Endothelial cell of umbilical vein (primary cell): ENCODE measurements at places on chromosomes 16 and 17. TPM values are rescaled to one million over a fixed set of nuclear protein-coding genes. Genes with fewer than 3 reads are reported as not detected.

DNA sequence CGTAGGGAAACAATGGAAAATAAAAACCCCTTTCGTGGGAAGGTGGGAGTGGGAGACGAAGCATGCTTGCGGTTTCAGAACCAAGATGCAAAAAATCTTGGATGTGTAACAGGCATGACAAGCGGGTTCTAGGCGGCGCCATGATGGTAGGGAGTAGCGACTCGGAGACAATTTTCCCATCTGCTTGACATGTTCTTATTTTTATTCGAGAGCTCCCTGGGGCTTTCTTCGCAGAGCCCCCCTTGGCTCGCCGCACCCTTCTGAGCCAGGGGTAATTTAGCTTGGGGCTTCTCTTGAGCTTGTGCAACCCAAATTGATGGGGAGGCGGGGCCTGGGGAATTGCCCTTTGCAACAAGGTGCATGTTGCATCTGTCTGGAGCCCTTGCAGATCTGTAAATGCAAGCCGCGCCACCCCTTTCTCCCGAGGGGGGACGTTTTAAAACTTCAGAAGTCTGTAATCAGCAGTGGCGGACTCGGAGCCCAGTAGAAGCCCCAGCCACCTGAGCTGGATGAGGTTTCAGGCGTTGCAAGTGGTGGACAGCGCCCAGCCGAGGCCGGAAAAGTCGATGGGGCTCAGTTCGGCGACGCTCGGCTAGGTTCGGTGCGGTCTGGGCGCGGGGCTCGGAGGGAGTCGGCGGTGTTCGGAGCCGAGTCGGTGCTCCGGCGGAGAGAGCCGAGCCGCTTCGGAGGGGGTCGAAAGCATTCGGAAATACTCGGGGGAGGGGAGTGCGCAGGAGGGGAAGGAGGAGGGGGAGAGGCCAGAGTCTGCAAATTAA is 2.9 kb downstream of the GNAO1 start:
- no peak overlapping the region for H3K27ac ChIP-seq
- H3K4me3 ChIP-seq = no peak overlapping the region
- peaks cover 58% of the 10 kb centered on the region for H3K27me3 ChIP-seq
- no peaks in the 10 kb centered on the region for H3K36me3 ChIP-seq
- H3K4me1 ChIP-seq = peaks cover 4% of the 10 kb centered on the region

DNA sequence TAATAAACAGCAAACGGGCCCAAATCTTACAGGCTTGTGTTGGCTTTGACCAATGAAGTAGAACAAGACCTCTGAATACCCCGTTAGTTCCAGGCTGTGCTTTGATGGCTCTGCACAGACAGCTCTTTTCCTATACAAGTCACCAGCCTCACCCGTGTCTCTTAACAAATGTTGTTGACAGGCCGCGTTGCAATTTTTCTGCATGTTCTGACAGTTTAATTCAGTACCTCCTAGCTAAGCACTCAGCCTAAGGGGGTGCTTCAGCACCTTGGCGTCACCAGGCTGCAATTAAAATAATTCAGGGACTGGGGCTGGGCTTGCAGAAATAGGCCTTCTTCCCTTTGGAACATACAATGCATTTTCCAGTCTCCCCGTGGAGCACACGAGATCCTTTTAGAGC is 500.1 kb downstream of the MAF start:
- H3K27ac ChIP-seq = no peak overlapping the region
- H3K4me3 ChIP-seq = no peak overlapping the region
- no peak for DNase-seq
- H3K27me3 ChIP-seq = no peaks in the 10 kb centered on the region
- no peaks in the 10 kb centered on the region for H3K36me3 ChIP-seq

GRCh38 chr16:68022278-68022727 is 729 bp downstream of the DDX28 start:
- peaks cover 14% of the 10 kb centered on the region for H3K4me1 ChIP-seq
- H3K27me3 ChIP-seq = no peaks in the 10 kb centered on the region
- H3K27ac ChIP-seq = peak overlapping the region; percentile 56
- no peaks in the 10 kb centered on the region for H3K36me3 ChIP-seq
- DNase-seq = no peak

GRCh38 chr16:26768385-26769010 is 298.2 kb upstream of the C16orf82 start:
- no peaks in the 10 kb centered on the region for H3K36me3 ChIP-seq
- no peak for DNase-seq
- no peak overlapping the region for H3K27ac ChIP-seq
- H3K4me3 ChIP-seq = no peak overlapping the region
- H3K27me3 ChIP-seq = no peaks in the 10 kb centered on the region
- no peaks in the 10 kb centered on the region for H3K4me1 ChIP-seq

- H3K4me1 ChIP-seq = peaks cover 12% of the 10 kb centered on the region
- H3K27me3 ChIP-seq = no peaks in the 10 kb centered on the region
- H3K36me3 ChIP-seq = peaks cover 6% of the 10 kb centered on the region
- DNase-seq = peak; percentile 31
- no peak overlapping the region for H3K4me3 ChIP-seq
These were observed 6.8 kb downstream of the KIFC3 start for GRCh38 chr16:57795431-57795878.

GRCh38 chr17:57879437-57880085 is 29.7 kb upstream of the MRPS23 start:
- H3K36me3 ChIP-seq = peaks cover 3% of the 10 kb centered on the region
- H3K27me3 ChIP-seq = no peaks in the 10 kb centered on the region
- H3K4me1 ChIP-seq = peaks cover 39% of the 10 kb centered on the region
- H3K4me3 ChIP-seq = no peak overlapping the region
- peak overlapping the region; percentile 47 for H3K27ac ChIP-seq

- DNase-seq = no peak
- no peaks in the 10 kb centered on the region for H3K36me3 ChIP-seq
- no peak overlapping the region for H3K27ac ChIP-seq
- H3K4me1 ChIP-seq = peaks cover 13% of the 10 kb centered on the region
- H3K27me3 ChIP-seq = no peaks in the 10 kb centered on the region
These were observed 23.1 kb upstream of the DOC2B start for GRCh38 chr17:204427-205147.

DNA sequence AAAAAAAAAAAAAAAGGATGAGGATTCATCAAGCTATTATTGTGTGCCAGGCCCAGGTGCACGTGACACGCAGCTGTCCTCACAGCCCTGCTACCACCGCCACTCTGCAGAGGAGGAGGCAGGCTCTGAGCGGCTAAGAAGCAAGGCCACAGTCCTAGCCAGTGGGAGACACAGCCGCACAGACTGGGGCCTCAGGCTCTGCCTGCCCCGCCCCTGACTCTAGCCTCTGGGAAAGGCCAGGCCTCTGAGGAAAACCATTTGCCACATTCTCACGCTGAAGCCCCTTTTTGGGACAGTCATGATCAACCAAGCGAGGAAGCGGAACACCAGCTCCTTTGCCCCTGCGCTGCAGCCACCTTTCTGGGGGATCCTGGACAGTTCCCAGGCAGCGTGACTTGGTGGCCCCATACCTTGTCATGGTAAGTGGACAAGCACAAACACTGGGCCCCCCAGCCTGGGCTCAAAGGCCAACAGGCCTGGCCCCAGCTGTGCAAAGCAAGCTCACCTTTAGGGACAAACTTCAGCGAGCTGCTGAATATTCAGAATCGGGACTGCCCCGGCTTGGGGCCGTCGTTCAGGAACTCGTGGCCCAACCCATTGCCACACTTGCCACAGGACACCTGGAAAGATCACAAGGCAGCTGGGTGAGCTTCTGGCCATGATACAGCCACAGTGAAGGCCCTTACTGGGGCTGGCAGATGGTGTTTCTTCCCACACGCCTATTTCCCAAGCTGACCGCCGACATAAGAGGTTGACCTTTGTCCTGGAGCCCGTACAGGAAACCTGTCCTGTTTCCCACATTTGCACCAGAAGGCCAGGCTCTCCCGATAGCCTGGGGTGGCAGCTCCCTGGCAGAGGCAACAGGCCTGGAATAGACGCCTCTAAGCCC is 2.5 kb downstream of the MSRB1 start:
- H3K27me3 ChIP-seq = no peaks in the 10 kb centered on the region
- no peak overlapping the region for H3K4me3 ChIP-seq
- H3K4me1 ChIP-seq = peaks cover 12% of the 10 kb centered on the region
- no peak for DNase-seq
- H3K27ac ChIP-seq = no peak overlapping the region

DNA sequence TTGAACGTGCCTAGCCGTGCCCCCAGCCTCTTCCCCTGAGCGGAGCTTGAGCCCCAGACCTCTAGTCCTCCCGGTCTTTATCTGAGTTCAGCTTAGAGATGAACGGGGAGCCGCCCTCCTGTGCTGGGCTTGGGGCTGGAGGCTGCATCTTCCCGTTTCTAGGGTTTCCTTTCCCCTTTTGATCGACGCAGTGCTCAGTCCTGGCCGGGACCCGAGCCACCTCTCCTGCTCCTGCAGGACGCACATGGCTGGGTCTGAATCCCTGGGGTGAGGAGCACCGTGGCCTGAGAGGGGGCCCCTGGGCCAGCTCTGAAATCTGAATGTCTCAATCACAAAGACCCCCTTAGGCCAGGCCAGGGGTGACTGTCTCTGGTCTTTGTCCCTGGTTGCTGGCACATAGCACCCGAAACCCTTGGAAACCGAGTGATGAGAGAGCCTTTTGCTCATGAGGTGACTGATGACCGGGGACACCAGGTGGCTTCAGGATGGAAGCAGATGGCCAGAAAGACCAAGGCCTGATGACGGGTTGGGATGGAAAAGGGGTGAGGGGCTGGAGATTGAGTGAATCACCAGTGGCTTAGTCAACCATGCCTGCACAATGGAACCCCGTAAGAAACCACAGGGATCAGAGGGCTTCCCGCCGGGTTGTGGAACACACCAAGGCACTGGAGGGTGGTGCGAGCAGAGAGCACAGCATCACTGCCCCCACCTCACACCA is 724 bp downstream of the GAA start:
- peak overlapping the region; percentile 70 for H3K4me3 ChIP-seq
- no peaks in the 10 kb centered on the region for H3K27me3 ChIP-seq
- H3K36me3 ChIP-seq = no peaks in the 10 kb centered on the region
- peaks cover 10% of the 10 kb centered on the region for H3K4me1 ChIP-seq
- H3K27ac ChIP-seq = no peak overlapping the region
- peak; percentile 35 for DNase-seq

- no peak overlapping the region for H3K4me3 ChIP-seq
- DNase-seq = no peak
- peaks cover 2% of the 10 kb centered on the region for H3K27me3 ChIP-seq
- H3K36me3 ChIP-seq = no peaks in the 10 kb centered on the region
- H3K4me1 ChIP-seq = no peaks in the 10 kb centered on the region
These were observed 309.3 kb downstream of the C16orf95 start for GRCh38 chr16:87007907-87008306.

- H3K36me3 ChIP-seq = no peaks in the 10 kb centered on the region
- H3K27me3 ChIP-seq = no peaks in the 10 kb centered on the region
- no peaks in the 10 kb centered on the region for H3K4me1 ChIP-seq
- DNase-seq = no peak
- H3K4me3 ChIP-seq = no peak overlapping the region
- H3K27ac ChIP-seq = no peak overlapping the region
These were observed 53.4 kb downstream of the NUP93 start for GRCh38 chr16:56783344-56783743.

GRCh38 chr17:60508384-60508980 is 17.6 kb downstream of the APPBP2 start:
- no peak for DNase-seq
- H3K4me3 ChIP-seq = no peak overlapping the region
- no peaks in the 10 kb centered on the region for H3K36me3 ChIP-seq
- peaks cover 3% of the 10 kb centered on the region for H3K4me1 ChIP-seq
- H3K27ac ChIP-seq = no peak overlapping the region
- no peaks in the 10 kb centered on the region for H3K27me3 ChIP-seq

CA7 gene
- not detected in 2 replicates for polyA plus RNA-seq

MMP25 gene
- 0.08 and 0.13 TPM in 2 replicates for polyA plus RNA-seq

ALOX15 gene
- polyA plus RNA-seq = not detected in 2 replicates

C16orf96 gene
- not detected in 2 replicates for polyA plus RNA-seq

GP2 gene
- polyA plus RNA-seq = not detected in 2 replicates

CFAP97D1 gene
- polyA plus RNA-seq = not detected in 2 replicates

KRT9 gene
- not detected in 2 replicates for polyA plus RNA-seq

KCTD19 gene
- 0.10 and 0.21 TPM in 2 replicates for polyA plus RNA-seq

CACNG1 gene
- polyA plus RNA-seq = not detected in 2 replicates

CAPNS2 gene
- polyA plus RNA-seq = 1.4 TPM in 2 replicates

G6PC1 gene
- polyA plus RNA-seq = not detected in 2 replicates
